A172 (cell line): ENCODE measurements at places on chromosomes 6 and 20.

- DNase-seq = no peak
These were observed 49.7 kb downstream of the AKAP12 start for GRCh38 chr6:151289399-151290007.

GRCh38 chr6:145313041-145313855 is 422.1 kb downstream of the EPM2A start:
- DNase-seq = no peak

DNA sequence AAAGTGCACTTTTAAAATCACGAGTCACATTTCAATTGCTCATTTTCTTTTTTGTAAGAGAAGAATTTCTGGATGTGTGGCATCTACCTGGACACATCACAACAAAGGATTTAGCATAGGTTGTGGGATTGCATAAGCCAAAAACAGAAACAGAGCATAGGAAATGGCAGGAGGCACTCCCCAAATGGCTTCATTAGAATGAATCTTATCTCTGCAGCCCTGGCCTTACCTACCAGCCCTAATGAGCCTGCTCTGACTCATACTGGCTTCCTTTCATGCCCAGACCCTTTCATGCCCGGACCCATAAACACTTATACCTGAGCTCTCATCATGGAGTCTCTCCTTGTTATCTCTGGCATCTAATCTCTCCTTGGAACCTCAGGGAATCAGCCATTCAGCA is 23.9 kb upstream of the SPTLC3 start:
- DNase-seq = peak; percentile 57

- no peak for DNase-seq
These were observed 33.4 kb downstream of the CEBPB start for GRCh38 chr20:50224052-50224451.
